Inflammatory macrophage treated with lipopolysaccharide for 4 hours (primary cell): ENCODE measurements at places on chromosomes 16 and 17.

DNA sequence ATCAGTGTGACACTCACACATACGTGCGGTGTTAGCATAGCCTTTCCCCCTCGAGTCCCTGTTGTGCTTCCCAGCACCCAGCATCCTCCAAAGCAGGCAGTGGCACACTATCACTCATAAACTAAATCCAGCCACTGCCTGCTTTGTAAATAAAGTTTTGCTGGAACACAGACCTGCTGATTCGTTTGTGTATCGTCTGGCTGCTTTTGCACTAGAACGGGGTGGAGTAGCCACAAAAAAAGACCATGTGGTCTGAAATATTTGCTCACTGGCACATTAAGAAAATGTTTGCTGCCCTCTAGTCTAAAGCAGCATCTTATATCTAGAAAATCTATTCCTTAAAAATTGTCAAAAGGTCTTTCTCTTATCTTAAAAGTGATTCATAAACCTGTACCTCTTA lies 341.2 kb upstream of the ZFHX3 start:
- DNase-seq = no peak

GRCh38 chr16:79600638-79601091 lies at the start of gene MAF:
TSS of gene MAF (minus strand) at chr16:79600737. CDS start at chr16:79599902, 835 bp downstream.
- peak; percentile 98 for DNase-seq

- no peak for DNase-seq
Observed at GRCh38 chr17:55200904-55201303, 63.9 kb upstream of the HLF start.

DNA sequence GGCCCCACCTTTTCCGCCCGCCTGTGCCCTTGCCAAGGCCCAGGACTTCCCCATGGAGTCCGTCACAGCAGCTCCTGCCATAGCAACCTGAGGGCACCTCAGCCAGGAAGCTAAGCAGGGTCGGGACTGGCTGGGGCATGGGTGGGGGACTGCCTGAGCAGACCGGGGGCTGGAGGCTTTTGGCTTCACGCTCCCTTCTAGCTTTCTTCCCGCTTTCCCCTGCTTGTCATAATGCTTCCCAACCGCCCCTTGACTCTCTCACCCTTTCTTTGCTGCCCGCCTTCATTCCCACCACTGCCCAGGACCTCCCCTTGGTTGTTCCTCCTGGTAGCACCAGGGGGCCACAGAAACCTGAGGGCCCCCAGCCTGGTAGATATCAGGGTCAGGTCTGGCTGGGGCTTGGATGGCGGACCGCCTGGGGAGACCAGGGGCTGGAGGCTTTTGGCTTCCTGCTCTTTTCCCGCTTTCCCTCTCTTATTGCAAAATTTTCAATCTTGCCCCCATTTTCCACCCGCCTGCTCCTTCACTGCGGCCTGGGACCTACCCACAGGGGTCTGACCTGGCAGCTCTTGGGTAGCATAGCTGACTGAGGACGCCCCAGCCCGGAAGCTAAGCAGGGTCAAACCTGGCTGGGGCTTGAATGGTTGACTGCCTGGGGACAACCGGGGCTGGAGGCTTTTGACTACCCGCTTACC lies 2287.7 kb downstream of the TP53TG3F start:
- DNase-seq = no peak

GRCh38 chr17:43439041-43439440 lies 40.2 kb downstream of the ARL4D start:
- DNase-seq = no peak

- DNase-seq = peak; percentile 63
Observed at GRCh38 chr17:44350733-44351226, 5.7 kb downstream of the GRN start.

DNA sequence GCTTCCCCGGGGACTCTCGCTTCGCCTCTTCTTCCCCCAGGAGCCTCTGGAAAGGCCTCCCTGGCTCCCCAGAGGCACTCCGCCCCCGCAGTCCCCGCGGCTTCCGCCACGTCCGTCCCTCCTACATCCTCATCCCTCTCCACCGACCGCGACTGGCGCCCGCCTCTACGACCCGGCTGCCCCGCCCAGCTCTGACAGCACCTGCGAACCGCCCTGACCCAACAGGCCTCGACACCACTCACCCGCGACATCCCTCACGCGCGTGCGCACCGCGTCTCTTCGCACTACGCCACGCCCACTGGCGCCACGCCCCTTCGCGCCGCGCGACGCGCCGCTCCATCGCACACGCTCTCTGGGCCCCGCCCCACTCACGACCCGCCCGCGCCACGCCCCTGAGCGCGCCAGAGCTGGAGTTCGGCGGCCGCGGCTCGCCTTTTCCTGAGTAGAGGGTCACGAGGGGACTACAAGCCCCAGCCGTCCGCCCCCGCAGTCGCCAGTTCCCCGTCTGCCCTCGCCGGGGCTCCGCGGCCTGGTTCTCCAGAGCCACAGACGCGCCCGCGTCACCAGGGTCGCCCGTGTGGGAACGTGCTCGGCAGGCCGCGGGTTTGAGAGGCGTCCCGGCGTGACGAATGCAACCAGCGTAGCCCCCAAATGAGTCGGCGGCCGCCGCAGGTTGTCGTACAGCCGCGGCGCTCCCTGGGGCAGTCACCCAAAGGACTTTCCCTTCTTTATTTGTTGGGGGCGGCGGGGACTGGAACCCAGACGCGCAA lies 56.2 kb upstream of the LRRC37A3 start:
- peak; percentile 99 for DNase-seq
